ENCODE measurements at places on chromosomes 3 and 15.

DNA sequence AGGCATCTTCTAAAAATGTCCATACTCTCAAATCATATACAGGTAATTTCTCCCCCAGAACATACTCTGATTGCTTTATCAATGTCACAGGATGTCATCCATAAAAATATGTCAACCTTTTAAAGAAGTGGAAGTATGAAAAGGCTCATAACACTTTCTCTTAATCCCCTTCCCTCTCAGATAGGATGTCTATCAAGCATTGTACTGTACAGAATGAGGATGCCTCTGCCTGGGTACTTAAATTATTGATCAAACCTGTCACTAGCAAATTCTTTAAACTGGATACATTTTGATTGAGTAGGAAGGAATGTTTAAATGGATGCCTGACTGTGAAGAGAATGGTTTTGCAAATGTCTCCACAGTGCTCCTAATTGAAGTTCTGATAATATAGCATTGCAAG lies 168.7 kb downstream of the EPHA3 start:
- DNase-seq: no peak

GRCh38 chr15:72902245-72902918 lies 118.8 kb upstream of the ADPGK start:
- peak; percentile 74 for DNase-seq

- DNase-seq: no peak
Measured at GRCh38 chr3:146306656-146307455, 56.0 kb upstream of the PLSCR4 start.

- DNase-seq: no peak
Measured at GRCh38 chr3:183159333-183159732, 3.2 kb downstream of the LAMP3 start.

Data from fibroblast of skin of back (primary cell).